Stimulated activated CD4-positive, alpha-beta T cell treated with anti-CD3 and anti-CD28 coated beads, Interleukin-15, amount 100 ng/mL, for 24 hours (primary cell): ENCODE measurements at places on chromosomes 1 and 21.

DNA sequence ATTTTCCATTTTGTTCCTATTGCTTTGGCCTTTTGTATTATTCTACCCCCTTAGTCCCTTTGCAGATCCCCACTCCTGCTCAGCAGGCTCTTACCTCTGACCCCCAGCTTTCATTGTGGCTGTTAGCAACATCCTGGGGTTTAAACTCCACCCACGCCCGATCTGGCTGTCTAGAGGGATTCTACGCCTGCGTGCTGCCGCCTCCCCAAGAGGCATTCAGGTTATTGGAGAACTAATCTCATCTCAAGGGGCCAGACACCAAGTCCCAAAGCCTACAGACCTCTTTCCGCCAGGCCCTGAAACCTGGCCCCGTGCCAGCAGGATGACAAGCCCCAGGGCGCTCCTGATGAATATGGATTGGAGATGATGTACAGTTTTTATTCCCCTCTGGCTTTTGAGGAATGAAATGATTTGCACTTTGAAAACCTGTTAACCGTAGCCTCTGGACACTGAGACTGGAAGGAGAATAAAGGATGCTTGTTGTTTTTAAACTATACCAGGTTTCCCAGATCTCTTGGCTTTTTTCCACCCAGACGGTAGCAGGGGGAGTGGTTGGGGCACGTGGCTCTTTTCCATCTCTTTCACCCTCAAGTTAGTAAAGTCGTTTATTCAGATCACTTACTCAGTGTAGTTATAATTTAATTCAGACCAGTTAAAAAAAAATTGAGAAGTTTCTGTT is 14.5 kb upstream of the IKBKE start:
- DNase-seq: no peak

DNA sequence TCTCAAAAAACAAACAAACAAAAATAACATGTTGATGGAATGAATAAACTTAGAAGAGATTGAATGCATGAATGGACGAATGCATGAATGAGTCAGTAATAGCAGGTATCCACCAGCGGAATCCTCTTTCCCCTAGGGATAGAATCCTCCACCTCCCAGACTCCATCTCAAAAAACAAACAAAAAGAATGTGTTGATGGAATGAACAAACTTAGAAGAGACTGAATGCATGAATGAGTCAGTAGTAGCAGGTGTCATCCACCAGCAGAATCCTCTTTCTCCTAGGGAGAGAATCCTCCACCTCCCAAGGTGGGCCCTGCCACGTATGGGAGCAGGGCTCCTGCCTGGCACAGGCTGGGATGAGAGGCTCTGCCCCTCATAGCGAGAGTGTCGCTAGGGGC is 26.8 kb upstream of the RNF19B start:
- DNase-seq: no peak

GRCh38 chr1:230819976-230820375 is 48.3 kb downstream of the C1orf198 start:
- no peak for DNase-seq

DNA sequence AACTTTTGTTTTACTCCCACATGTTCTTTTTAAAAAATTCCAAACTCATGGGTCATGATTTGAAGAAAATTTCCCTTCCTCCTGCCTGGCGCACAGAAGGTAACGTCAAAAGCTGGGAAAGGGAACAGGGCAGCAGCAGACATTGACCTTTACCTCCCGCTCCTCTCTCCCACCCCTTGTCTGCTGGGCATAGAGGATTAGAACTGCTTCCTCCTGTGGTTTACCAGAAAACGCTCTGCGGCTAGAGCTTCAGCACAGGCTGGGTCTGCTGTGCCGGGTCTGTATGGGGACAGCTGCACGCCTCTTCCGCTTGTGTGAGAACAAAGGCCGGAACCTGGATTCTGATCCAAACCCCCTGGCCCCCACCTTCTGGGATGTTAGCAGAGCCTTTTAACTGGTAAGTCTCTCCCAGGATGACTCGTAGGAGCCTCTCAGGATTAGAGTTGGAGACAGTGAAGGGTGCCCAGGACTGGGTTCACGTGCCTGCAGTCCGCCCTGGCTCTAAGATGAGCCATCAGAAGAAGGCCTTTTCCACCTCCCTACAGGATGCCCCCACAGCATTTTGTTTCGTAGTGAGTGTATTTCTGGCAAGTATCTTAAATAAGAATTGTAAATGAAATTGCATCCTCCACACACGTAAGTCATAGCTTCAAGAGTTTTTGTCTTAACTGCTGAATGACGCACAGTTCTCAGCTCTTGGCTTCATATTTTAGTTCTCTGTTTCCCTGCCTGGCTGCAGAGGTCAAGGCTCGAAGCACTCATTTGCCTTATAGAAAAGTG is 5.2 kb downstream of the H6PD start:
- peak; percentile 68 for DNase-seq

- peak; percentile 13 for DNase-seq
Measured at GRCh38 chr21:44267655-44268142, 6.0 kb upstream of the DNMT3L start.

GRCh38 chr1:226651041-226651731 is 87.9 kb downstream of the ITPKB start:
- no peak for DNase-seq

GRCh38 chr1:29672416-29673227 is 436.3 kb downstream of the PTPRU start:
- DNase-seq: no peak

GRCh38 chr1:156338180-156338976 is at the start of the genes CCT3 and TSACC:
CCT3 (minus strand) TSS chr1:156338292; CDS start chr1:156338184, 108 bp downstream.
TSACC (plus strand) TSS chr1:156338526; CDS start chr1:156339758, 1,232 bp downstream.
- DNase-seq: peak; percentile 99

GRCh38 chr1:91596474-91596873 is 95.8 kb downstream of the CDC7 start:
- DNase-seq: peak; percentile 24

DNA sequence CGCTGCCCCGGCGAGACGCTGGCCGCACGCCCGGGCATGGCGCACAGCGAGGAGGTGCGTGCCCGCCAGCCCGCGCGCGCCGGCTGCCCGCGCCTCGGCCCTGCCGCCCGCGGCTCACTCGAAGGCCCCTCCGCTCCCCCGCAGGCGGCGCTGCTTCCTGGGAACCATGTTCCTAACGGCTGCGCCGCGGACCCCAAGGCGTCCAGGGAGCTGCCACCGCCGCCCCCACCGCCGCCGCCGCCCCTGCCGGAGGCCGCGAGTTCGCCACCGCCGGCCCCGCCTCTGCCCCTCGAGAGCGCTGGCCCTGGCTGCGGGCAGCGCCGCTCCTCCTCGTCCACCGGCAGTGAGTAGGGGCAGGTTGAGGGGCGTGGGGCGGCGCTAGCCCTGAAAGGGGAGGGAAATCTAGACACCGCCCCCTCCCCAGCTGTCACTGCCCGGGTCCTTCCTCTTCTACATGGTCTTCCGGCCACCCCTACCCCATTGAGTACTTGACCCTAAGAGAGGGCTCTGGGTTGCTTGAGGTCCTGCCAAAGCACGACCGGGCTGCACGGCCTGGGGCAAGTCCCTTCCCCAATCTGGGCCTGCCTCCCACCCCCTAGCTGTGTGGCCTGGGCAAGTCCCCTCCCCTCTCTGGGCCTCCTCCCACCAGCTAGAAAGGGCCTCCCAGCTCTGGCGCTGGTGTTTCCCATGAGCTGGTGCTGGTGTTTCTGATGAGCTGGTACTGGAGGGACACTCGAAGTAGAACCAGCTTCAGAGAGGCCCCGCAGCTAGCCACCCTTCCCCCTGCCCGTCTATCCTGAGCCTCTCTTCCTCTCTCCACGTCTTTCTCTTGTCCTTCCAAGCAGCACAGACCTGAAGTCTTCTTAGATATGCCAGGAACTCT is 17.0 kb downstream of the TNFRSF25 start:
- no peak for DNase-seq

DNA sequence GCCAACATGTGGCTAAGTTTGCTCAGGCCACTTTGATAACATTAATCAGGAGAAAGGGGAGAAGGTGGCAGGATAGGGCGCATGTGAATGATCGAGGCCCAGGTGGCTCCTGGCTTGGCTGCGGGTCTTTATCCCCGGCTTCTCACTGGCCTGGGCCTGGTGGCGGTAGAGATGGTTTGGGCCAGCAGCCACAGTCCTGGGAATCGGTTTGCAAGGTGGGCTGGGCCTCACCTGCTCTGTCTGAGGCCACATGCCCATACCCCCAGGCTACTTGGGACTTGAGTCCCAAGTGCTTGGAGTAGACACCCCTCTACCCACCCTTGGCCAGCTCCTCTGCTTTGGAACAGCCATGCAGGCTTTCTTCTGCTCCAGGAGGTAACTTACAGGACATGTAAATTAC is 49.7 kb upstream of the DISP3 start:
- DNase-seq: no peak
